C1 segment of cervical spinal cord (tissue), 14 donors: ENCODE measurements at places on chromosomes 3 and 15.

DNA sequence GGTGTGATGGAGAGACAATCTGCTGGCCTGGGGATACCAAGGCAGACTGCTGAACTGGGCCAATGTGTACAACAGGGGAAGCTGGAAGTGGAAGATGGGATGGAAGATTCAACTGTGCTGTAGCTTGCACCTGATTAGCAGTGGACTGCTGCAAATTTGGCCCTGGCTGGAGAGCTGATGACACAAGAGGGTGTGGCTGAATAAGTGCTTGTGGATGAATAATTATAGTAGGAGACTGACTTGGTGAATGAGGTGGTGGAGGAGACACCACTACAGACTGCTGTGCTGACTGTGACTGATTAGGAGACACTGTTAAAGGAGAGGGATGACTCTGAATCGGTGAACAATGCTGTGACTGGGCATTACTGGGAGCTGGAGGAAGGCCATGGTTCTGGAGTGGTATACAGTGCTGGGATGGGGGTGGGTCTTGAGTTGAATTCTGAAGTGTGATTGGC lies 52.5 kb downstream of the PHC3 start:
- no peak for DNase-seq

- DNase-seq: no peak
Measured at GRCh38 chr15:40344217-40344616, 3.5 kb upstream of the CCDC9B start.

DNA sequence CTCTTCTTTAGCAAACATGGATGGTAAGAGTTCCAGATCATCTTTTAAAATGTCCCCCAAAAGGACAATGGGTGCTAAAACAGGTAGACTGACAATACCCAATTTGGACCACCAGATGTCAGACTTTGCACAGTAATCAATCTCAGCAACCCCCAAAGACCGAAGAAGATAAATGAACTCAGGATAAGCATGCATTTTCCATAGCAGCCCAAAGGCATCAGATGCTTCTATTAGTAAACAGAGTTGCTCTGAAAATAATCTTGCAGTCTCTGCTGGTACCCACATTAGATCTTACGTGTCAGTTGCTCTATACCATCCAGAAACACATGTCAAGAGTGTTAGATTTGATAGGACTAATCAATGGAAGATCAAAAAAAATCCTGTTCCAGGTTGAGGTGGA lies 20.6 kb downstream of the MYH15 start:
- DNase-seq: no peak

DNA sequence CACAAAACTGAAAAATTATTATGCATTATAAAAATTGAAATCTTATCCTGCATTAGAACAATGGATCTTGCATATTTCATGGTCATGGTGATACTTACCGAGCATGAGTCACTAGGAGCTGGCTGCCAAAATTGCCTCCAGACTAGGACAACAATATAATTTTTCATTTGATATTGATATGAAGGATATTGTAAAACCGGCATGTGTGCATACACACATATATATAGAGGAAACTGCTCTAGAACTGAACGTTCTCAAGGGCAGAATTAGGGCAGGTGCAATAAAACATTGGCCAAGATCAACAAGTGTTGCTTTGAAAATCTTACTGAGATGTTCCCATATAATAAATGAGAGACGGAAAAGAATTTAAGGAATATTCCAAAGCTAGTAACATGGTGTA lies 319.4 kb upstream of the POU1F1 start:
- DNase-seq: no peak

DNA sequence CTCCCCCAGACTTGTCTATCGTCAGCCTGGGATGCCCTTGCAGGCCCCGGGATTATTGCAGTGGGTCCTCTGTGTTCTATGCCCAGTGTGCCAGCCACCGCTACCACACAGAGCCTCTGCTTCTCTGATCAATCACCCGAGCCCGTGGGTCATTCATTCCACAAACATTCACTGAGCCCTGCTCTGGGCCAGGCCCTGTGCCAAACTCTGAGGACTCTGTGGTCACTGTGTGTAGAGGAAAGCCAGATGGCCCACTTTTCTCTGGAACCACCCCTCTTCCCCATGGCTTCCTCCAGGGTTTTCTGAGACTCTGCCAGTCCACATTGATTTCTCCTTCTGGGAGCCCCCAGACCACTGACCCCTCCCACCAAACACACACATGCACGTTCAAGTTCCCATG lies 55.5 kb downstream of the BSN start:
- no peak for DNase-seq

DNA sequence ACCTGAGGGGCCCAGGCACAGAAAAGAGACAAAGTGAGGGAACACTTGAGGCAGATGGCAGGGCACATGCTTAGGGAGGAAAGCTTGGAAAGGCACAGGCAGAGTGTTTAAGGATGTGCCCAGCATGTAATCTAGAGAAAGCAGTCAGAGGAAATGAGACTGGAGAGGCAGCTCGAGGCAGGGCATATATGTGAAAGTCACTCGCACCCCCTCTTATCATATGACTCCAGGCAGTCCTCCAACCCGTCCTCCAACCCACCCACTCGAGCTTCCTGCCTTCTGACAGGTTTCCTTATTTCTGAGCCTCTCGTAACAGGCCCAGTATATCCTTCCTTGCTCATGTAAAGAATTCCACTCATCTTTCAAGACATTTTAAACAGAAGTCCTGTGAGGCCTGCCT lies 294.0 kb downstream of the SOX2 start:
- no peak for DNase-seq

DNA sequence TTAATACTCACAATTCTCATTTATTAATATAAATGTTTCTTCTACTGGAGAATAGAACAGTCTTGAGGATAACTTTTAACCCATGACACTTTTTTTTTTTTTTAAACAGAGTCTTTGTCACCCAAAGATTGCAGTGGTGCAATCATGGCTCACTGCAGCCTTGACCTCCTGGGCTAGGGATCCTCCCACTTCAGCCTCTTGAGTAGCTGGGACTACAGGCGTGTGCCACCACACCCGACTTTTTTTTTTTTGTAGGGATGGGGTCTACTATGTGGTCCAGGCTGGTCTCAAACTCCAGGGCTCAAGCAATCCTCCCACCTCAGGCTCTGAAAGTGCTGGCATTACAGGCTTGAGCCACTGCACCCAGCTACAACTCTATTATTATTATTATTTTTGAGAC lies 34.5 kb downstream of the PIK3CB start:
- no peak for DNase-seq

- no peak for DNase-seq
Measured at GRCh38 chr3:39757307-39757706, 52.1 kb upstream of the MYRIP start.

DNA sequence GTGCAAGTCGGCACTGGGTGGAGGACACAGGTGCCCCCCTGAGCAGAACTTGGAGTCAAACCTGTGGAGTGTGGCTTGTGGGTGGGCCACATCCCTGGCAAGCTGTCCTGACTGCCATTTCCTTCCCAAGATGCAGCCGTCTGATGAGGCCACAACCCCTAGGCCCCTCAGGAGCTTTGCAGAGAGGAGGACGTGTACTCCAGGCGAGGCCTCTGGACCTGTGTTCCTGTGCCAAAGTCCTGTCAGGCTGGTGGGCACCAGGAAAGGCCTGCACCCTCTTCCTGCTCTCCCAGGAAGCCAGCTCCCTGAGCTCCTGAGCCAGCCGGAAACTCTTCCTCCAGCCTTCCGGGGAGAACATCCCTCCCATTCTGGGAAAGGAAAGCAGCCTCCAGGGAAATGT lies 48.5 kb downstream of the CMTM6 start:
- no peak for DNase-seq
